ENCODE measurements at places on chromosomes 1 and 21. TPM values are rescaled to one million over a fixed set of nuclear protein-coding genes. Genes with fewer than 3 reads are reported as not detected.

DNA sequence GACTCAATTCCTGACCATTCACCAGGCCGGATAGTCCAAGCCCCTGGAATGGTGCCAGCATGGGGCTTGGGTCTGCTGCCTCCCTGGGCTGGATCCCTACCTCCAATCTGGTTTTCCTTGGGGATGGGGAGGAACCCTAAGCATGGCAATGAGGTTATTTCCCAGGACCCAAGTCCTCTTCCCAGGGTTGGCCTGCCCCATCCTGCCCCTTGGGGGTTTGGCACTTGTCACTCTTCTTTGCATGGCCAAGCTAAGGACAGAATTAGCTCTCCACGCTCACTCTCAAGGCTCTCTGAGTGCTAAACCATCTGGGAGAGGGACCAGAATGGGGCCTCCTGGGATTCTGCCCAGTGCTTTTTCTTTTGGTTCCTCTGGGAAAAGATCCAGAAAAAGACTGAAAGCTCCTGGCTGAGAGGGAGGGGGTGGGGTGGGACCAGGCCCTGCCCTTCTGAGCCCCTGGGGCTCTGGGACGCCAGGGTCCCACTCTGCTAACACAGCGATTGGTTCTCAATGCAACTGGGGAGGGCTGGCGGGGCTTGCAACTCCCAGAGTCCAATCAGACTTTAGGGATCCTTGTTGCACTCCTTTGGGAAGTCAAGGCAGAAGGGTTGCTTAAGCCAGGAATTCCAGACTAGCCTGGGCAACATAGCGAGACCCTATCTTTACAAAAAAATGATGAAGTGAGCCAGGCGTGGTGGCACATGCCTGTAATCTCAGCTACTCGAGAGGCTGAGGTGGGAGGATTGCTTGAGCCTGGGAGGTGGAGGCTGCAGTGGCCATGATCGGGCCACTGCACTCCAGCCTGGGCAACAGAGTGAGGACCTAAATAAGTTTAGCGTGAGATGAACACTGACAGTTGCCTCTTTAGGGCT is 52.7 kb downstream of the DHRS3 start:
- DNase-seq, result no peak

TSPAN2 gene
- 3.3 TPM for total RNA-seq

- DNase-seq, result no peak
Measured at GRCh38 chr1:178098262-178098661, 4.4 kb downstream of the RASAL2 start.

OR10J1 gene
- total RNA-seq, result not detected

HTR6 gene
- total RNA-seq, result not detected

DNA sequence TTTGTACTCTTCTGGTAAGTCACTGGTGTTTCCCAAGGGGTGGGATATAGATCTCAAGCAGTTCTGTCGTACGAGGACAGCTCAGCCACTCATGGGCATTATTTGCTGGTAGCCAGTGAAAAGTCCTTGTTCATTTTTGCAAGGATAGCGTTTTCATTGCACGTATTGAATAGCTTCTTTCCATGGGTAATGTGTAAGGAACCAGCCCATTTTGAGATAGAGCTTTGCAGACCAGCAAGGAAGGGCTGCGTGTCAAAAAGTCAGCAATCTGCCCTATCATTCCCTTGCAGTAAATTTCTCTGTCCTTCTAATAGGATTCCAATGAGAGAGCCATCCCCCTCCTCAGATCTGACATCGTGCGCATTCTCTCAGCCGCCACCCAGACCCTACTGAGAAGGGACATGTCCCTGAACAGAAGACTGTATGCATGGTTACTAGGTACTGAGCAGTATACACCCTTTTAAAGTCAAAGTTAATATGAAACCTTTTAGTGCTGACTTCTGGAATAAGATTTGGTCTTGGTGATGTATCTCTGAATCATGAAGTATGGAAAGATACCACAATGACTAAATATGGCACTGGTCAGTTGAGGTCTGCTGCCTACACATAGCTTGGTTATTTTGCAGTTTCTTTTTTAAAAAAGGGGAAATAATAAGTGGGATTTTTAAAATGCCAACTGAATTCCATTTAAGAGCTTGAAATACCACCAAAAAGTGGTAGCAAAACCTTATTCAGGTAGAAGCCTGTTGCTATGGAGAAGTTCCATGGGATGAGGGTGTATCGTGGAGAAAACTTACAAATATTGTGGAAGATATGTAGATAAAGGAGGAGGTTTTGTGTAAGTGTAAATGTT is 55.3 kb downstream of the DOP1B start:
- no peak for DNase-seq

F13B gene
- not detected for total RNA-seq

DNA sequence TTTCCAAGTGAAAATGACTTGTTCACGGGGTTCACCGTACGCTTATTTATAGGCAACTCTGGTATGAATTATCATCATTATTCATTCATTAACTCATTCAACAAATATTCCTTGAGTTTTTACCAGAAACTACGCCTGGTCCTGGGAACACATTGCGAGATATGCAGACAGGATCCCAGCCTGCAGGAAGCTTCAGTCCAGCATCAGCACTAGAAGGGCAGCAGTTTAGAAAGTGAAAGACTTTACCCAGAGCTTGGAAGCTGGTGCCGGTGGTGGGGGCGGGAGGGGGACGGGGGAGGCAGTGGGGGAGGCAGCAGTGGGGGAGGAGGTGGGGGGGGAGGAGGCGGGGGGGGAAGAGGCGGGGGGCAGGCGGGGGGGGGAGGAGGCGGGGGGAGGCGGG is 55.9 kb downstream of the SETD4 start:
- DNase-seq, result no peak

SMIM11 gene
- 23.8 TPM for total RNA-seq

GRCh38 chr1:201845331-201846083 is 16.6 kb downstream of the IPO9 start:
- no peak for DNase-seq

DNA sequence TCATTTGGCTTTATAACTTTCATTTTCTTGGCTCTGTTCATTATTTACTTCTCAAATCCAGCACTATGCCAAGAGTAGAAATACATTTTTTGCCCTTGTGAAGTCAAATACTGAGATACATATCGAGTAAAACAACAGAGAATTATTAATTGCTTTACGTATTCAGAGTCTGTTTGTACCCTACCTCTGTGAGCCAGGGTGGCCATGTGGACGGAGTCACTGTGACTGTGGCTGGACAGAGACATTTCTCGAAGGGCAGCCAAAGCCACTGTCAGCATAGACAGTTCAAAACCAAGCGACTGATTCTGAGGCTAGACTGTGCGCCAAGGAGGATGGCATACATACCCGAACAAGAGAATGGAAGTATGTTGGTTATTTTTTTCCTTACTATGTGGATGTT is 391.0 kb upstream of the PROX1 start:
- no peak for DNase-seq

DNA sequence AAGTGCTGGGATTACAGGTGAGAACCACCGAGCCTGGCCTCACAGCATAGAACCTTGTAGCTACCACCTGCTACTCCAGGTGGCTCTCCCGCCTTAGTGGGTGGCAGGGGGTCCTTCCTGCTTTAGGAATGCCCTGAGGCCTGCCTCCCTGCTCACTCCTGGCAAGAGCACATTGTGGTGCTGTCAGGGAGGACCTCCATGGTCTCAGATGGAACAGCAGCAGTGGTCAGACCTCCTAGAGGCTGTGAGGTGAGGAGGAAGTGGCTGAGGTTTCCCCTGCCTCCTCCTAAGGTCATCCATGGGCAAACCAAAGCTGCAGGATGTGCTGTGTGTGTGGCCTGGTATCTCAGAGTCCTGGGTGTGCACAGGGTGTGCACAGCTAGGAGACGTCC is 6.7 kb downstream of the SOX13 start:
- peak; percentile 55 for DNase-seq

GRCh38 chr1:229159668-229160544 is 111.0 kb upstream of the RAB4A start:
- no peak for DNase-seq

ADAMTS5 gene
- 4.0 TPM for total RNA-seq
